NCI-H524 (cell line): ENCODE measurements at places on chromosomes 4 and X.
A peak's percentile ranks its signal among the peaks of the same experiment; 100 is the strongest.

DNA sequence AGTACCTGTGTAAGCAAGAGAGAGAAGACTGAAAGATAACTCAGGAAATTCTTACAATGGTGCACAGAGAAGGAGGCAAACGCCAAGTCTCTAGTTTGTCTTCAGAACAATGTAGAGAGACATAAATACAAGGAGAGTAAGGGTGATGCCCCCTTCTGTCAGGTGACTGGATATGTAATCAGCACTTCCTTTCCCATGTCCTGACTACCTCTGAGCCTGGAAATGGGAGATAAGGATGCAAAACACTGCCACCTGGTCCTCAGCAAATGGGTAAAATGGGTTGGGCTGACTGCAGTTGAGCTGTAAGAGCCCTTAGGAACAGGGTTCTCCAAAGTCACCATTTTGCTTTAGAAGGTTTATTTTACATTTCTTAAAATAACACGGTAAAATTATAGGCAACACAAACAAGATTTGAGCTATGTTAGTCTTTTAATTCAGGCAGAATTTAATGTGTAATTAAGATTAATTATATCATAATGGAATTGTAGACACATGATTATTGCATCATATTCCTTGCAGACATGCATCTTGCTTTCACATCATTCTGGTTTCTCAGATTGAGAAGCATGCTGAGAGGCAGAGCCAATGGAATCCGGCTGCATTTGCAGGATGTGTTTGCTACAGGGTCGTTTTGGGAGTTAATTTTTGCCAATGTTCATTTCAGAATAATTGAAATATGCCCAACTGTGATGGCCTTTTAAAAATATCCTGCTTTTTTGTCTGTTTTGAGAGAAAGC lies 37.2 kb upstream of the ARX start:
- DNase-seq = no peak

GRCh38 chrX:24563291-24564010 lies 83.7 kb downstream of the PCYT1B start:
- peak; percentile 96 for DNase-seq

DNA sequence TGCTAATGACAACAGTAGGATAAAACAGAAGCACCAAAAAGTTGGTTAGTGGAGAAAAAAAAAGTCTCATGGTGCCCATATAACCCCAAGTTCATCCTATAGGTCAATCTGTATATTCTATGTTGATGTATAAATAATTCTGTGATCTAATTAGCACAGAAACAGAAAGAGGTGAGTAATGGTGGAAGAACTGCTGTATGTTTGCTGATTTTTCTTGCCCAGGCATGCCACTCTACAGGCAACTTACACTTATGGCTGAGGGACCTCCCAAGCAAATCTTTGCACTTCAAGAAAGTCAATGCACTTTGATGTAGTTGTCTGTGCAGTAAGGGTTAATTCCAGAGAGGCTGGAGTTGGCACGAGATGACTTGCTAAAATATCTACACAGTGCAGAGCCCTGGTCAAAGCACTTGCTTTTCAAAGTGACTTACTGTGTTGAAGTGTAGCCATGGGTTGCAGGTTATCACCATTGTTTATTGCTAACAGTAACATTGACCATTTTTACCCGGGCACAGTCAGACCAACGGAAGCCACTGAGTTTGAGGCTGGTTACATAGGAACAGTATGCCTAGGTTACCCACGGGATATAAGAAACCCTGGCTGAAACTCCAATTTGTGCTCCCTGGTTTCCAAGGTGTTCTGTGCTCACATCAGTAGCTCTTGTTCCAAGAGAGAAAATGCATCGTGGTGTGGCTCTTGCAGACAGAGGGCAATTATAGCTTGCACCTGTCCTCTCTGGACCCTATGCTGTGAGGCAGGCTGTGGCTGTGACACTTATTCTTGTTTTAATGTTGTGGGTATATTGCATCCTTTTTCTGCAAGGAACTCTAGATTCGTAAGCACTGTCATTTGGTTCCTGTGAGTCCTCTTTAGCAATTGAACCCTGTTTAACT lies 141.3 kb upstream of the FTHL17 start:
- DNase-seq = no peak

DNA sequence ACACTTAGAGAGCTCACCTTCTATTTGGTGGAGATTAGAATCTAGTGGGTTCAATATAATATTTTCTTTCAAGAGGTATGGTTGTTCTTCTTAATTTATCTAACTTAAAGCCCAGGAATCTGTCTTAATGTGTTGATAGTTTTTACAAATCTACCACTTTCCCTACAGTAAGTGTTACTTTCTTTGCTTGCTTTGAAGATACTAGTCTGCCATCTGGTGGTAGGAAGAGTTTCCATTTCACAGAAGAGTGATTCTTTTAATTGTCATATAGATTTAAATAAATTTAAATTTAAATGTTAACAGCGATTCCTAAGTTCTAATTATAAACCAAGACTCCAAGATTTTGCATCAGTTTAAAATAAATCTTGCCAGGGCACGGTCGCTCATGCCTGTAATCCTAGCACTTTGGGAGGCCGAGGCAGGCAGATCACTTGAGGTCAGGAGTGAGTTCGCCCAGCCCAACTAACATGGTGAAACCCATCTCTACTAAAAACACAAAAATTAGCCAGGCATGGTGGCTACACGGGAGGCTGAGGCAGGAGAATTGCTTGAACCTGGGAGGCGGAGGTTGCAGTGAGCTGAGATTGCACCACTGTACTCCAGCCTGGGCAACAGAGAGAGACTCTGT lies 43.5 kb downstream of the NUDT9 start:
- DNase-seq = no peak

DNA sequence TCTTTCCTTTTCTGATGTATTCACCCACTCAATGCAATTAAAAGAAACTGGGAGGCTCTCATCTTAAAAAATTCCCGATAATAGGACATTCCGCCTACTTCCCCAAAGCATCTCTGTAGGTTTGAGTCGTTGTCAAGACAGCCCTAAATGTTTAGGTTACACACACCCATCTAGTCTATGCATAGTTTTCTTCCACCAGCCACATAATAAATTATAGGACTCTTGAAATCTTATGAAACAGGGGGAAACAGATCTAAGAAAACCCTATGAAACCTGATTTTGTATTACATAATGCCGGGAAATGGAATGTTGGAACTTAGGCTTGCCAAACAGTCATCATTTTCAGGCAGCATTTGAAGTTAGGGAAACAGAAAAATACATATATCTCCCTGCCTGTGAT lies 150.0 kb downstream of the PRKX start:
- DNase-seq = no peak

DNA sequence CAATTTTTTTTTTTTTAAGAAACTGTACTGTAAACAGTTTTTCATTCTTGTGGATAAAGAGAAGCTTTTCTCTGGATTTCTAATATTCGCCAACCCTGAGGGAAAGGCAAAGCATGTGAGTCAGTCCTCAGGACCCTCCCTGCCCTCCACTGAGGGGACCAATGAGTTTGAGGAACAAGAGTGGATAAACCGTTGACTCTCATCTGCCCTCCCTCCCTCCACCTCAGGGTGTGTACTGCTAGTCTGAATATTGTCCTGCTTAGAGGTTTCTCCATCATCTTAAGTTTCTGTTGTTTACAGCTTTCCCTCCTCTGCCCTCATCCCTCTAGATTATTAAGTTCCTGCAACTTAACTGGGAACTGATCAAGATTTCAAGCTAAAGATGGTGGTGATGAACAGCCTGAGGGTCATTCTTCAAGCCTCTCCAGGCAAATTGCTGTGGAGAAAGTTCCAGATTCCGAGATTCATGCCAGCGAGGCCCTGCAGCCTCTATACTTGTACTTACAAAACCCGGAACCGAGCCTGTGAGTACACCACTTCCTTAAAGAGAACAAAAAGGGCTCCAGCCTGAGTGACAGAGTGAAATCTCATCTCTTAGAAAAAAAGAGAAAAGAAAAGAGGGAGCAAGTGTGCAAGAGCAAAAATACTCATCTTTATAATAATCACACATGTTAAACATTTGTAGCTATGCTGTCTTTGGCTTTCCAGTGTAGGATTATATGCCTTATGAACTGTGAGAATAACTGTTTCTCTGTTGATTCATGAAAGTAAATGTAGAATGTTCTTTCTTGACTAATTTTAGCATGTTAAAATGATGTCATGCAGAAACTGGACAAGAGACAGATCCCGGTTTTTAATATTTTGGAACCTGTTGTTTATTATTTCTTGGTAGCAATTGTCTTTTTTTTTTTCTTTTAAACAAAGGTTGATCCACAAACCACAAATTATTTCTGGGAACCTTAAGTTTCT lies 11.9 kb downstream of the CA5B start:
- no peak for DNase-seq

DNA sequence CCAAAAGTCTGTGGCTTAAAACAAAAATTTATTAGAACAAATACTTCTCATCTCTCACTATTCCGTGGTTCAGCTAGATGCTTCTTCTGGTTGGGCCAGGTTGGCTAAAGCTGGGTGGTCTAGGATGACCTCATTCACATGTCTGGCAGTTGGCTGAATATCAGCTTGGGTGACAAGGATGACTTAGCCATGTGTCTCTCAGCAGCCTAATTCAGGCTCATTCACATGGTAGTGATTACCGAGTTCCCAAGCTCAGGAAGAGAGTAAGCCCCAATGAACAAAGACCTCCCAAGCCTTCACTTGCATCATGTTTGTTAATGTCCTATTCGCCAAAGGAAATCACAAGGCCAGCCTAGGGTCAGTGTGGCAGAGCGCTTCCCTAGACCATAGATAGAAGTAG lies 119.4 kb downstream of the FANCB start:
- no peak for DNase-seq

GRCh38 chr4:78781139-78781538 lies 5.0 kb downstream of the BMP2K start:
- no peak for DNase-seq

DNA sequence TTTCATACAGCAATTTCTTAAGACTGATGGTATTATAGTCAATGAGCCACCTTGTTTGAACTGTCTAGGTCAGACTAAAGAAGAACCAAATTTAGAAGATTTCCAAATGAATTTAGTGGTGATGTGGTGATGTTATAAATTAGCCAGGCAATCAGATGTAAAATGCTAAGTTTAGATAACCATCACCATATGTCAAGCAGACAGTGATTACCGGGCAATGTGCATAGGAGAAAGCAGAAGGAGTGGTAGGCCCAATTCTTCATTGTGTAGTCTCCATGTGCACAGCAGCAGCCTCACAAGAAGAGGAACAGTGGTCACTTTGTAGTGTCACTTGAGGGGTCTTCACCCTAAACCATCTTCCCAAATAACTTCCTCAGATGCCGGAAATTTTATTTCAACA lies 198.8 kb downstream of the ANTXR2 start:
- peak; percentile 1 for DNase-seq

- DNase-seq = no peak
These were observed 68.6 kb upstream of the MXRA5 start for GRCh38 chrX:3415011-3415410.

DNA sequence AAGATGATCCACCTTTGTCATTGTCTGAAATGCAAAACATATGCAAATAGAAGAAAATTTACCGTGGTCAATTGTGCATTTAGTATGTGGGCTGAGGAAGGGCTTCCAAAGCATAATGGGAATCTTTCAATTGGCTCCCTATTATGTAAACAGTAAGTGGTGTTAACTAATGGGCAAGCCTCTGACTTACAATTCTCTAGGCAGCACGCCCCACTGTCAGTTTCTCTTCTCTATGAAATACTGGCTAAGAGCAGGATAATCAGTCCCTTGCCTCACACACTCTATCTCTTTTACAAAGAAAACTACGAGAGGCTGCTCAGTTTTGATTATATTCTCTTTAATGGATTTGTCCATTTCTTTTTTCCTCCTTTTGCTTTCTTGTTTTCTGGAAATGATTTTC lies 1272.6 kb downstream of the PCDH19 start:
- no peak for DNase-seq

DNA sequence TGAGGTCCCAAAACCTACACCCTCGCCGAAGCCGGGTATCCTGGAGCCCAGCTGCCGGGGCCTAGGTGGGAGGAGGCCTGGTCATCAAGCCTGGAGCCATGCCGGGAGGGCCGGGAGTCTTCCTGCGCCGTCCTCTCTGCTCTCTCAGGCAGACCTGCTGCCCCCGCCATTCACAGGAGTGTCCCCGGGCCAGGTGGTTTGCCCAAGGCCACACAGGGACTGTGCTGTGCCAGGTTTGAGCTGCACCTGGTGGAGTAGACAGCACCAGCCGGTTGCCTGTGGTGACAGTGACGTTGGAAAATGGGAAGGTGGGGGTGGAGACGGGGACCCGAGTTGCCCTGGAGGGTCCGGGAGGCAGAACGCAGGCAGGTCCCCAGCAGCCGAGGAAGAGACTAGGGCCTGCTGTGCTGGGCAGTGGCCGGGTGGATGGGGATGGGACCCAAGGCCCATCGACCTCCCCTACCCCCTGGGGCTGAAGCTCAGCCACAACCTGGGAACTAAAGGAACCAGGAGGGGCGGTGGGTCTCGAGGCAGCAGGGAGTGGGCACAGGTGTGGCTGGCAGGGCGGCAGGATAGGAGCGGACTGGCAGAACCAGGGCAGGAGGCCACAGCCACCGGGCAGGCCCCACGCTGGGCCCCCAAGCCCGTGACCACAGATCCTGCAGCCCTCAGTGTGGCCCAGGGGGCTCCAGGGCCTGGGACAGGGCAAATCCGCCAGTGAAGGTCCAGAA lies 9.5 kb downstream of the DOK7 start:
- no peak for DNase-seq
